Stimulated activated CD8-positive, alpha-beta memory T cell treated with anti-CD3 and anti-CD28 coated beads, Interleukin-4, amount 100 ng/mL, for 1 hour (primary cell): ENCODE measurements at places on chromosomes 16 and 17.
A peak's percentile ranks its signal among the peaks of the same experiment; 100 is the strongest.

- no peak for DNase-seq
Measured at GRCh38 chr17:40145476-40145875, 5.1 kb downstream of the CASC3 start.

DNA sequence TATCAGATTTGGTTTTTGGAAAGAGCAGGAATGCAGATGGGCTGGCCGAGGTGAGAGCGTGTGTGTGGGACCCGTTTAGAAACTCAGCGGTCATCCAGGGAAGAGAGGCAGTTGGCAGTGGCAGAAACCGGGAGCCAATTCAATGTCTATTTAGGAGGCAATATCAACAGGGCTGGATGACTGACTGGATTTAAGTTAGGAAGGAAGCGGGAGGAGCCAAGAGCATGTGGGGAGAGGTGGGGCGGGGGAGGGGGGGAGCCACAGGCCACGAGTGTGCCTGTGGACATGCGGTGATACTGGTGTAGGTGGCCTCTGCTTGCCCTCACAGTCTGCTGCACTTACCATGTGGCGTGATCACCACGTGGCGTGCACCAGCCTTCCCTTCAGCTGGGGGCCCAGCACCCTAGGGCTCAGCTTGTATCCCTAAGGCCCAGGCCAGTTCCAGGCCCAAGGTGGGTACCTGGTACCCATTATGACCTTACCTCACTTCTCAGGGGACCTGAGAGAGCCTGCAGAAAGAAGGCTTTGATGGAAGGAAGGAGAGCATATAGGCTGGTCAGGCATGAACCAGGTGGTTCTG, 10.8 kb upstream of the TPPP3 start:
- DNase-seq = no peak

GRCh38 chr16:12203780-12204351, 227.3 kb downstream of the SNX29 start:
- DNase-seq = no peak

GRCh38 chr17:82457073-82457928, 1.2 kb upstream of the NARF start:
- no peak for DNase-seq

DNA sequence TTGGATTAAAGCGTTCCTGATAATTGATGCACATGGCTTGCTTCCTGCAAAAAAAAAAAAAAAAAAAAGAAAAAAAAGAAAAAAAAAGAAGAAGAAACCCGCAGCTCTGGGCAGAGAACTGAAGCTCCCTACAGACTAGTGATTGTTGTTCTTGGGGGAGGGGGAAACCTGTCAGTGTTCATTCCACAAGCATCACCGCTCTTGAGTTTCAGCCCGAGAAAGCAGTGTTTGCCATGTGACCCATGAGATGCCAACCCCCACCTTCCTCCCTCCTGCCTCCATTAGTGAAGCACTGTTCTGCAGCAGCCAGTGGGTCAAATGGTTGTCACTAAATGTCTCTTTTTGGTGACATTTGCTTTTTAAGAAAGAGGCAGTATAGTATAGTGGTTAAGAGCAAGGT, 1.7 kb downstream of the USP43 start:
- no peak for DNase-seq

DNA sequence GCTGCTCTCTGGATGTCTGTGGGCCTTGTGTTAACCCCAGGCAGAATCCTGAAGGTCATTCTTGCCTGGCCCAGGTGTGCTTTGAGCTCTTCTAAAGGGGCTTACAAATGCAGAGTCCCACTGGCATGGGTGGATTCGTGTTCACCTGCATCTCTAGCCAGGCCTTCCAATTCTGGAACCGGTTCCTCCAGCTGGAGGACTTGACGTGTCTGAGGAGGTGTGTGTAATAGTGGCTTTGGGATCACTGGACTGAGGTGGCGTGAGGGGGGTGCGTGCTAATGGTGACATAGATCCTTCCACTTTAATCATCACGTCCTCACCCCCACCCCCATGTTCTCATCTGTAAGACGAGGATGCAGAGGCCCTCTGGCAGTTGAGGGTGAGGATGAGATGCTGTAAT, 4.8 kb downstream of the GSE1 start:
- no peak for DNase-seq

DNA sequence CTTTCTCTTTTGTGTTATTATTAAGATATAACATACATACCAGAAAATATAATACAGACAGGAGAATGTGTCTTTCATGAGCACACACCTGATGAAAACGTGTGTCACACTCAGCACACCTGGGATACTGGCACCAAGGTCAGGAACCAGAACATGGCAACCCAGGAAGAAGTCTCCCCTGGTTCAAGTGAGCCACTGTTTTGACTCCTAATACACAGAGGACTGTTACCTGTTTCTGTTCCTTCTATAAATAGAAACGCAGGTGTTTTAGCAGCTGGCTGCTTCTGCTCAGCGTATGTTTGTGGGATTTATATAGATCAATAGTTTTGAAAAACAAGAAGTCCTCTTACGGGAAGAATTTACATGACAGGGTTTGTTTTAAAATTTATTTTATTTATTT, 3.5 kb downstream of the SEC14L1 start:
- no peak for DNase-seq

DNA sequence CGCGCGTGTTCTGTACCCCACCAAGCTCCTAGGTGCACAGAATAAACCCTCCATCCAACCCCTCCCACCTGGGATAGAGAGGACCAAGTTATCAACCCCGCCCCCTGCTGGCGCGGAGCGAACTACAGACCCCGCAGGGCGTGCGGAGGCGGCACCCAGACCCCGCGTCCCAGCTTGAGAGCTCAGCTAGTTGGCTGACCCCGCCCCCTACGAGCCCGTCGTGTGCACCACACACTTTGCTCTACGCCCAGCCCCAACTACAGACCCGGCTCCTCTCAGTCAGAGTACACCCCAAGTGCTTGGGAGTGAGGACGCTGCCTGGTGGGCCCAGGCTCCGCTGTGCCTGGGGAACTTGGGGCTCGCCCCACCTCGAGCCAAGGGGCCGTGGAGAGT, 1.5 kb downstream of the GRIN2A start:
- no peak for DNase-seq

GRCh38 chr17:43175213-43176118, 4.5 kb downstream of the NBR1 start:
- no peak for DNase-seq

DNA sequence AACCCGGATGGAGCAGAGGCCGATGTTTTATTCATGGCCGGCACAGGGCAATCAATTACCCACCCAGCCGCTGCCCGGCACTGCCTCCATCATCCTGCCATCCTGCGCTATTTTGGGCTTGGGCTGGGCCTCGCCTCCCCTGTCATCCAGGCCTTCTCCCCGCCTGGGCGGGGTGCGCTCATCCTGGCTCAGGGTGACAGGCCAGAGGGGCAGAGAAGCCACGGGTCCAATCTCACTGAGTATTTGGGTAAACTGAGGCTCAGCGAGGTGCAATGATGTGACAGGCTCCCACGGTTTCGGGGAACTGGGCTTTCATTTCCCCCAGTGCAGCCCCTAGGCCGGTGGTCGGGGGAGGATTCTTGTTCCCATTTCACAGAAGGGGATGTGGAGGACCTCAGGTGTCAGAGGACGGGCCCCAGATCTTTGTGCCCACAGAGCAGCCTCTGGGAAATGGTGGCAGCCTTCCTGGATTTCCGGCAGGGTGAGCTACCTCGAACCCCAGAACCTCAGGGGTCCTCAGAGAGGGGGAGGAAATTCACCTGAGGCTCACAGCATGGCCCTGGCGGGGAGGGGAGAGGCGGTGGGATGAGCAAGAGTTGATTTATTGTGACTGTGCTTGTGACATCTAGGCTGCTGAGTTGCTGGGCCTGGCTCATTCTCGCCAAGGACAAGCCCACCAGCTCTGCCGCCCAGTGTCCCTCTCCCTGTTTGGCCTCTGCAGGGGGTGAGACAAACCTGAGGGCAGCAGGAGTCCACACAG, 23.8 kb upstream of the KCNJ12 start:
- DNase-seq = no peak

DNA sequence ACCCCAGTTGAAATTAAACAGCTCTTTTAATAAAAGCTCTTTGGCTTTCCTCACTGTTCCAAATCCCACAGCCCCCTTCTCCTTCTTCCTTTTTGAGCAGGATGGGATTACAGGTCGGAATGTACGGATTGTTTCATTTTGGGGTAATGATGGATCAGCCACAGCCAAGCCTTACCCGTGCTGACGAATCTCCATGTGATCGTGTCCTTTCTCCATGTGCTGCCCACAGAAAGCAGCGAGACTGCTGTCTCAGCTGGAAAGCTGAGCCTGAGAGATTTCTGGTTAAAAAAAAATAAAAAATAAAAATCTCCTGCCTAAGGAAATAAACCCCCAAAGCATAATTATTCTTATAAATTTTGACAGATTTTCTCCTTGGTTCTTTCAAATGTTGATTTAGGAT, 276.6 kb downstream of the CPPED1 start:
- DNase-seq = no peak

GRCh38 chr17:74775409-74776043, 619 bp downstream of the NAT9 start:
- DNase-seq = no peak

- no peak for DNase-seq
Measured at GRCh38 chr17:53092072-53092471, 730.7 kb upstream of the KIF2B start.

DNA sequence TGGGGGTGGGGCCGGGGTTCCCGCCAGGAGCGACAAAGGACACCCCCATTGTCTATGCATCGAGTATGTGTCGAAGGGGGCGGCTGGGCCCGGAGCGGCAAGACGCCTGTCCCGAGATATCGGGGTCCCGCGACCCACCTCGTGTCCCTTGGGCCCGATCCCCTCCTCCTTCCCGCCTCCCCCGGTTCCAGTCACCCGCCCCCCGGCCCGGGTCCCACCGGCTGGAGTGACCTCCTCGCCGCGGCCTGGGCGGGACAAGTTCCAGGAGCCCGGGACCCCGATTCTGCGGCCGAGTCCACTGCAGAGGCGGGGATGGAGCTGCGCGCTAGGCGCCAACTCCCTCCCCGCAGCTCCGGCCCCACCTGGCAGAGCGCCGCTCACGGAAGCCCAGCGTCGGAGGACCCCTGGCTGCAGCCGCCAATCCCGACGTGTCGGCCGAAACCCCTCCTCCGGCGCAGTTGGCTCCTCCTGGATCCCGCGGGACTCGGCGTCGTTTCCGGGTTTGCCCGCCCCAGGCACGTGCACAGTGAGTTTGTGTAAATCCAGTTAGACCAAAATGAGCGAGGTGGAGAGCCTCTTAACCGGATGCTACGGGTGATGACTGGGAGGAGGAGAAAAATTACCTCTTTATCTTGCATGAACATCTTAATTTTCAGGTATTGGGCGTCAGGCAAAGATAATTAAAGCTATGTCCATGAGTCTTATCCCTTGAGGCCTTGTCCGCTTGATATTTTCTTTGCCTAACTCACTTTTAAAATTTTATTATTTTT, at the start of gene NMRAL1:
Gene NMRAL1 (minus strand): TSS at position 434 of the 770 bp plus-strand sequence. CDS start 493 bp downstream, outside the sequence.
- peak; percentile 71 for DNase-seq

GRCh38 chr16:19329932-19330331, 44.4 kb downstream of the CLEC19A start:
- no peak for DNase-seq

GRCh38 chr17:42517516-42517915, 18.5 kb upstream of the NAGLU start:
- DNase-seq = peak; percentile 57
